ENCODE measurements at places on chromosomes 3 and 15.

DNA sequence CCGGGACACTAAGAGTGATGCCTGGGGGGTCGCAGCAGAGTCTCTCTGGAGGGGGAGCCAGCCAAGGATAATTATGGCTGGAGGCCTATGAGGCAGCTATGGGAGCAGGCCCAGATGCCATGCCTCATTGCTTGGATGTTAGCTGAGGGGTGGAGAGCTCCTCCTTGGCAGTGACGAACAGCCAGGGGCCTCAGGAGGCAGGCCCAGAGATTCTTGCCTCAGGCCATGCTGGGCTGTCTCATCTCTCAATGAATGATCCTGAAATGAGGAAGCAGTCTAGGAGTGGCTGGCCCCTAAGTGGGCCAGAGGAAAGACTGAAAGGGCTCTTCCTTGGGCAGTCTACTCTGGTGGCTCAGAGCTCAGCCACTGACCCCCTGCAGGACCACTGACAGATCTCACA is 21.3 kb downstream of the KIF9 start:
- no peak for DNase-seq

- no peak for DNase-seq
These were observed 79.9 kb downstream of the UBP1 start for GRCh38 chr3:33360136-33360825.

DNA sequence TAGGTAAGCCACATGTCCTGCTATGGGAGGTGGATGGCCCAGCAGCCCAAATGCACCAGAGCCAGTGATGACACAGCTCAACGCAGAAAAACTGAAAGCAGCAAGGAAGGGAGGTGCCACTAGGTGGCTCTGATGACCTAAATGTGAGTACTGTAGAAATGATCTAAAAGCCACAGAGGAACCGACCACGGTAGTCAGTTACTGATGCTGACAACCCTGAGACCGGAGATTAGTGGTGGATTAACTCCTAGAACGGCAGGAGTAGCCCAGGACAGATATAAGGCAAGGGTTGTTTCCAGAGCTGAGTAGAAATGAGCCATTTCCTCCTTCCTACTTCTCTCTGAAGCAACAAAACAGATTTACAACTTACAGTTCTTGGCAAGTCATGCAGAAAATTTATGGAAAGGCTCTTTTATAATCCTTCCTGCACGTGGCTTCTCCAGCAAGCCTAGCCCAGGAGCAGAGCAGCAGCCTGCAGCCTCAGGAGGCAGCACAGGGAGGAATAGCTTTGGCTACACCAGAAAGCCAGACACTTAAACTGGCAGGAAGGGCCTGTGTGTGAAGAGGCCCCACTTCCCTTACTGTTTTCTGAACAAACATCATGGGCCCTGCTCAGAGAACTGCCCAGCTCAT is 13.1 kb downstream of the FBXL22 start:
- peak; percentile 80 for DNase-seq

- DNase-seq, result no peak
These were observed 27.5 kb downstream of the NCBP2 start for GRCh38 chr3:196914866-196915265.
